NCI-H524 (cell line): ENCODE measurements at places on chromosomes 7 and 10.

DNA sequence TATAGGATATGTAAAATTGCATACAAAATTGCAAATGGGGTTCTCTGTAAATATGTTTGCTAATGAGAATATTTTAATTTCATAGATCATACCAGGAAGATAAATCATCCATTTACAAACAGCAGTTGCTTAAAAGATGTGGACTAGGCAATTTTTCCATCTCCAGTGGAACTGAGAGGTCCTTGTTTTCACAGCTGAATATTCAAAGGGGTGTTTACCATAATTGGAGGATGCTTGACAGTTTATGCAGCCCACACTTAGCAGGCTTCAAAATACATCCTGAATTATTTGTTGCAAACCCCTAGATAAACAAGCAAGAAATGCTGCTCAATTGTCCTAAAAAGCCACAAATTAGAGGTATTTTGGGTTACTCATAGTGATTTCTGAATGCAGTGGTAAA lies 69.9 kb downstream of the ADARB2 start:
- DNase-seq, result no peak

DNA sequence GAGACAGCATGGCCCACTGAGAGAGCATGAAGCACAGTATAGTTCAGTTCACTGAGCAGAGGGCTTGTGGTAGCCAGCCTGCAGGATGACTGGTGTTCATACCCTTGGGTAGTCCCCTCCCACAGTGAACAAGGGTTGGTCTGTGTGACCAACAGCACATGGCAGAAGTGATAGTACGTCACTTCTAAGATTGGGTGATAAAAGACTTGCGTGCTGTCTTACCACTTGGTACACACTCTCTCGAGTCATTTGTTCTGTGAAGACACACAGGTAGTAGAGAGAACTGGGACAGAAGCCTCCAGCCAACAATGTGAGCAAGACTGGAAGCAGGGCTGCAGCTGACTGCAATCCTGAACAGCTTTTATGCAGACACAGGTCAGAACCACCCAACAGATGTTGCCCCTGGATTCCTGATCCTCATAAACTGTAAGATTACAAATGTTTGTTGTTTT lies 14.6 kb downstream of the EPC1 start:
- no peak for DNase-seq

GRCh38 chr10:97335188-97335619 lies 675 bp upstream of the FRAT2 start:
- no peak for DNase-seq

GRCh38 chr10:104622598-104623209 lies 18.4 kb upstream of the SORCS3 start:
- no peak for DNase-seq

- DNase-seq, result no peak
Observed at GRCh38 chr10:81215498-81215897, 659.5 kb upstream of the NRG3 start.

GRCh38 chr7:30322271-30323005 lies 38.0 kb downstream of the ZNRF2 start:
- no peak for DNase-seq

DNA sequence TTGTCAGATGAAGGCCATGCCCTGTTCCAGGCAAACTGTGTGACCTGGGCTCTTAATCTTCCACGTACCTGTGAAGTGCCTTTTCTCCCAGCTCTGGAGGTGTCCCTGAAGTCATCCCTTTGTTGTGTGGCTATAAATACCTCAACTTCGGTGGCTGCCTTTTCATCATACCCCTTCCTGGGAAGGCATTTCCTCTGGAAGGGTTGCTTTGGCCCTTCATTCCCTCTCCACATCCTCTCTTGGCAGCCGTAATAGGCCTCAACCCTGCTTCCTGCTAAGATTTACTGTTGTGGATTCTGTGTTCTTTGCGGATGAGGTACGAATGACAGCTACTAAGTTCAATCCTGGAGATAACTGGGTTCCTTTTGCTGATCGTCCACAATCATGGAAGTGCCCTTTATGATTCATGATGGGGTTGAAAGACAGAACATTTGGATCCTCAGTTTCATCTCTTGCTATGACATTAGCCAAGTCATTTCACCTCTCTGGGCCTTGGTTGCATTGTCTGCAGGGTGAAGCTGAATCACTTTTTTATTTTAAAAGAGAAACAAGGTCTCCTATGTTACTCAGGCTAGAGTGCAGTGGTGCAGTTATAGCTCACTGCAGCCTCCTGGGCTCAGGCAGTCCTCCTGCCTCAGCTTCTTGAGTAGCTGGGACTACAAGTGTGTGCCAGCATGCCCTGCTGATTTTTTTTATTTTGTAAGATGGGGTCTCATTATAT lies 23.6 kb downstream of the FKBP6 start:
- no peak for DNase-seq
